ENCODE measurements at places on chromosomes 3 and 15.

DNA sequence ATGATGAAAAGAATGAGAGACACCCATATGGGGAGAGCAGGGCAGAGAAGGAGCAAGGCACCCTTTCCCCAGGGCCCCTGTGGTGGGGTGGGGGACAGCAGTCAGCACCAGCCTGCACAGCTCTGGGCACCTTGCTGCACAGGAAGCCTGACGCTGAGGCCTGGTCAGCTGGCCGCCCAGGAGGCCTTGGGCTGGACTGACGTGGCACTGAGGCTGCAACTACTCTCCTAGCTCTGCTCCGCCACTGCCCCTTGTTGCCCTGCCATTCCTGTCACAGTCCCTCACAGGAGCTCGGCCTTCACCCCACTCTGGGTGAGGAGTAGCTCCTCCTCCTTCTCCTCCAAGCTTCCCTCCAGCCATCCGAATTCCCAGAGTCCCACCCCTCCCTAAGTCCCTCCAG, 99.7 kb downstream of the CPN2 start:
- no peak for DNase-seq

GRCh38 chr3:107523289-107523538, 452 bp downstream of the BBX start:
- no peak for DNase-seq

- DNase-seq, result no peak
These were observed 34.6 kb upstream of the SCAANT1 start for GRCh38 chr3:63946753-63947152.

DNA sequence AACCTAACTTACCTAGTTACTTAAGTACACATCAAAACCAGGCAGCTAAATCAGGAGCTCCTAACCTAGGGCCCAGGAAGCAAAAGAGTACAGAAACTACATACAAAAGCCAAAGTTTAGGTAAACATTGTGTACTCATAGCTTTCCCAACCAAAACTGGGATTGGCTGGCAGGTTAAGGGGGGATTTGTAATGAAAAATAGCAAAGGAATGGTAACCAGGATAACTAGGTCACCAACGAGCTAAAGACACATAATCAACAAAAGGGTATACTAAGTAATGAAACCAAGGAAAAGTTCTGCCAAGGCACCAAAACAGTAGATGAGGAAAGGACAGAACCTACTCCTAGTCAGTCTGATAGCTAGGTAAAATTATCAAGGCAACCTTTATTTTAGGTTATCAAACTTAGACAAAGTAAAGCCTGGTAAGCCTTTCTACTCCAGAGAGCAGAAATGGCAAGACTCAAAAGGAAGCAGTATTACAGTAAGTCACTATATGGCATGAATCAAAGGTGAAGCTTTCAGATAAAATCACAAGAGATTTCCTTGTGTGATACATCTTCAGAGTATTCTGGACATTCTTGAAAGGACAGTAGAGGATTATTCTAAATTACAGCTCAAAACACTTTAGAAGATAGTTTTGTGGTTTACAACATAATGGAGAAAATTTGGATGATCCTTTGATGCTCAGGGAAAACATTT, 10.2 kb downstream of the TRA2B start:
- no peak for DNase-seq

- no peak for DNase-seq
These were observed 131.2 kb downstream of the RPL22L1 start for GRCh38 chr3:170738766-170739165.
